CMK (cell line): ENCODE measurements at places on chromosomes 2 and 18.

DNA sequence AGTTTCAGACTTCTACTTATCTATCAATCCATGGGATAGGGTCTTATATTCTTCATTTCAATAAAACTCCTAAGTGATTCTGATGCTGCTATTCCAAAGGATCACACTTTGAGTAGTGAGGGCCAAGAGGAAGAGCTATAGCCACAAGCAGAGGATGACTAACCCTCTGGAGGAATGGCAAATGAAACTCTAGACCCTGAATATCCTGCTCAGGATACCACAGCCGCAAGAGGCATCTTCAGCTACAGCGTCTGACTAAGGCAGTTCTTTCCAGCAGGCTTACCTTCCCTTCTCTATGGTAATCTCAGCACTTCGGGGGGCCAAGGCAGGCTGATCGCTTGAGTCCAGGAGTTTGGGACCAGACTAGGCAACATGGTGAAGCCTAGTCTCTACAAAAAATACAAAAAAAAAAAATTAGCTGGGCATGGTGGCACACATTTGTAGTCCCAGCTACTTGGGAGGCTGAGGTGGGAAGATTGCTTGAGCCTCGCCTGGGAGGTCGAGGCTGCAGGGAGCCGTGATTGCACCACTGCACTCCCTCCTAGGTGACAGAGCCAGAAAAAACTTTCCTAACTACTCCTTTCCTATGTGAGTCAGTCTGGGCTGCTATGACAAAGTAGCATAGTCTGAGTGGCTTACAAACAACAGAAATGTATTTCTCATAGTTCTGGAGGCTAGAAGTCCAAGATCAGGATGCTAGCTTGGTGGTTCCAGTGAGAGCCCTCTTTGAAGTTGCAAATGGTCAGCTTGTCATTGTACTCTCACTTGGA is 371.9 kb downstream of the IRS1 start:
- no peak for DNase-seq

DNA sequence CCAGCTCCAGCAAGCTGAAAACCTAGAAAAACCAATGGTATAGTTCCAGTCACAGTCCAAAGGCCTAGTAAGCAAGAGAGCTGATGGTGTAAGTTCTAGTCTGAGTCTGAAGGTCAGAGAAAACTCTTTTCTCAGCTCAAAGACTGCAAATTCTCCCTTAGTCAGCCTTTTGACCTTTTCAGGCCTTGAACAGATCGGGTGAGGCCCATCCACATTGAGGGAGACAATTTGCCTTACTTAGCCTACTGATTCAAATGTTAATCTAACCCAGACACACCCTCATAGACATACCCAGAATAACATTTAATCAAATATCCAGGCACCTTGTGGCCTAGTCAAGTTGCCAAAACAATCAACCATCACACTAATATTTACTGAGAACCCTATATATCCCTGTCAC is 110.8 kb upstream of the KCNJ3 start:
- no peak for DNase-seq

- no peak for DNase-seq
Observed at GRCh38 chr2:181430406-181431118, 26.6 kb upstream of the ITGA4 start.

- no peak for DNase-seq
Observed at GRCh38 chr2:65057391-65058052, 1.3 kb downstream of the CEP68 start.

GRCh38 chr2:82795446-82795845 is 1663.6 kb downstream of the SUCLG1 start:
- no peak for DNase-seq

DNA sequence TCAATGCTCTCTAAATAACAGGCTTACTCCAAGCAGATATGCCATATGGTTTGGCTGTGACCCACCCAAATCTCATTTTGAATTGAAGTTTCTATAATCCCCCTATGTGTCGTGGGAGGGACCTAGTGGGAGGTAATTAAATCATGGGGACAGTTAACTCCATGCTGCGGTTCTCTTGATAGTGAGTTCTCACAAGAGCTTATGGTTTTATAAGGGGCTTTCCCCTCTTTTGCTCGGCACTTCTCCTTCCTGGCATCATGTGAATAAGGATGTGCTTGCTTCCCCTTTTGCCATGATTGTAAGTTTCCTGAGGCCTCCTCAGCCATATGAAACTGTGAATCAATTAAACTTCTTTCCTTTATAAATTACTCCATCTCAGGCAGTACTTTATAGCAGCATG is 302.7 kb upstream of the ZC3H15 start:
- DNase-seq: no peak
